ENCODE measurements at places on chromosomes 1 and 21. TPM values are rescaled to one million over a fixed set of nuclear protein-coding genes. Genes with fewer than 3 reads are reported as not detected.

CR1 gene
- not detected for total RNA-seq

SDHC gene
- total RNA-seq, result 17.4 TPM

DNA sequence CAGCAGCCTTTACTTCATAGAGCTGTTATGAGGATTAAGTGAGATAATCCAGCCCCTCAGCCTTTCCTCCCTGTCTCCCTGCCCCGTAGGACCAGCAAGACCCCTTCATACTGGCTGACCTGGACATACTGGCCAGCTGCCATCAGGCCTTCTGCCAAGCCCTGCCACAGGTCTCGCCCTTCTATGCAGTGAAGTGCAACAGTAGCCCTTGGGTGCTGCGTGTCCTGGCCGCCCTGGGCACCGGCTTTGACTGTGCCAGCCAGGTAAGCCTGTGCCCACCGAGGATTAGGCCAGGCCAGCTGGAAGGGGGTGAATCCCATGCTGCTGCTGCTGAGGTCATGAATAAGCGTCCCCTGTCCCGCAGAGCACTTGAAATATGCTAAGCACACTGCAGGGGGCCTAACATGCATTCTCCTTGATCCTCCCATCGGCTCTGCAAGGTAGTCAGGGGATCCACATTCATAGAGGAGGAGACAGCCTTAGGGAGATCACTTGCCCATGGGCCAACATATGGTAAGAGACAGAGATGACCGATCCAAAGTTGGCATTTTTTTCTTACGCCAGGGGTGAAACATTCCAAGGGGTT, 73.3 kb upstream of the TINAGL1 start:
- no peak for DNase-seq

- no peak for DNase-seq
Observed at GRCh38 chr1:39894884-39895495, 6.7 kb downstream of the MYCL start.

XCL2 gene
- total RNA-seq, result not detected

HMCN1 gene
- total RNA-seq, result 18.7 TPM

DNA sequence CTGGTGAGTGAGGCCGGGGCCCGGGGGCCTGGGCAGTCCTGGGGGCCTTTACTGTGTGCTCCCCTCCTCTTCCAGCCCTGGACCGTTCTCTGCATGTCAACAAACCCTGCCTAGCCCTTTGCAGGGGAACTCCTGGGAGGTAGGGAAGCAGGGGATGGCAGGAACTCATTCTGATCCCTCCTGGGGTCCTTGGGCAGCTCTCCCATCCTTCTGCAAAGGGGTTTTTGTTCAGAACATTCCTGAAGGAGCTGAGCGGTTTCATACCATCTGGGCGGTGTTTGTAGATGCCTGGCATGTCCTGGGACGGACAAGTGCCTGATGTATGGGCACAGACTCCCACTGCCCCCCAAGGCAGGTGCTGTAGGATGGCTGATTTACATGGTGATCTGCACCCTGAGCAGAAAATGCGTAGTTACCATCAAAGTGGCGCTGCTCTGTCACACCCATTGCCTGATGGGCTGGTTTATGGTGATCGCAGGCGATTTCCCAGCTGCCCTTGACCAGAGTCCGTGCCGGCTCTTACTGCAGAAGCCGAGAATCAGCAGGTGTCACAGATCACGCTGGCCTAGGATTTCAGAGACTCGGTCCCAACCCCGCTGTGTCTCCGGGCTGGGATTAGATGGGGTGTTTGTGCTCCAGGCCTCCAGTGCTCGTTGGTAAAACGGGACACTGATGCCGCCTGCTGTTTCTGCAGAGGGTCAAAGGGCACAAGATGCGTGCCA, 71.6 kb upstream of the TRAPPC10 start:
- no peak for DNase-seq
